ENCODE measurements at places on chromosomes 6 and 20. TPM values are rescaled to one million over a fixed set of nuclear protein-coding genes. Genes with fewer than 3 reads are reported as not detected.

- DNase-seq, result peak; percentile 9
- peaks cover 17% of the 10 kb centered on the region for H3K4me1 ChIP-seq
- no peak overlapping the region for H3K27ac ChIP-seq
- H3K27me3 ChIP-seq, result no peaks in the 10 kb centered on the region
- no peak overlapping the region for H3K4me3 ChIP-seq
These were observed 133.6 kb upstream of the CITED2 start for GRCh38 chr6:139508023-139508422.

The DEFB123 gene
- total RNA-seq, result not detected

DNA sequence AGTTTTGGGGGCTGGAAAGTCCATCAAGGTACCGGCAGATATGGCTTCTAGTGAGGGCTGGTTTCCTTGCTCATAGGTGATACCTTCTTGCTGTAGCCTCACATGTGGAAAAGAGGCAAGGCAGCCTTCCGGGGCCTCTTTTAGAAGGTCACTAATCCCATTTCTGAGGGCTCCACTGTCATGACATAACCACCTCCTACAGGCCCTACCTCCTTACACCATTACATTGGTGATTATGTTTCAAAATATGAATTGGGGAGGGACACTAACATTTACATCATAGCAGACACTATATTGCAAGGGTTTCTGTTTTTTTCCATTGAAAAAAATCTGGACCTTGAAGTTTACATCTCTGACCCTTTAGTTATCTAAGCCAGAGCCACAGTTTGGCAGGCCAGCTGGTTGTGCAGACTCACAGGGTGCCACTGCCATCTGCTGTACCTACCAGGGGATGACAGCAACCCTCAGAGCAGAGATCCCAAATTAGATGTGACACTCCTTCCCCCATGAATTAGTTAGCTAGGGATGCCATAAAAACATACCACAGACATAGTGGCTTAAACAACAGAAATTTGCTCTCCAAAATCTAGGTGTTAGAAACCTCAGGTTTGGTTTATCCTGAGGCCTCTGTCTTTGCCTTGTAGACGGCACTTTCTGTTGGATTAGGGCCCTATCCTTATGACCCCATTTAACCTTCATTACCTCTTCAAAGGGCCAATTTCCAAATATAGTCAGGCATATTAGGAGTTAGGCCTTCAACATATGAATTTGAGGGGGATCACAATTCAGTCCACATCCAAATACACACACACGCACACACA is 166.4 kb upstream of the RNF217 start:
- H3K27ac ChIP-seq, result no peak overlapping the region
- H3K27me3 ChIP-seq, result no peaks in the 10 kb centered on the region
- no peaks in the 10 kb centered on the region for H3K36me3 ChIP-seq

- DNase-seq, result no peak
- no peak overlapping the region for H3K27ac ChIP-seq
- no peaks in the 10 kb centered on the region for H3K27me3 ChIP-seq
- no peaks in the 10 kb centered on the region for H3K4me1 ChIP-seq
These were observed 32.0 kb upstream of the TFAP2D start for GRCh38 chr6:50681213-50681824.

- no peaks in the 10 kb centered on the region for H3K36me3 ChIP-seq
- no peak for DNase-seq
- H3K27me3 ChIP-seq, result no peaks in the 10 kb centered on the region
- no peak overlapping the region for H3K4me3 ChIP-seq
These were observed 107.5 kb downstream of the THEMIS start for GRCh38 chr6:127793396-127793795.
